ENCODE measurements at places on chromosomes 2 and 18. TPM values are rescaled to one million over a fixed set of nuclear protein-coding genes. Genes with fewer than 3 reads are reported as not detected.

The DAW1 gene
- total RNA-seq, result 0.16 TPM

The GAL3ST2 gene
- total RNA-seq, result not detected

The MRPS5 gene
- total RNA-seq, result 43.5 TPM

The RNU2-63P gene
- not detected for total RNA-seq

The TUBB8B gene
- total RNA-seq, result not detected

The UPP2 gene
- total RNA-seq, result 0.16 TPM

The REG3G gene
- total RNA-seq, result not detected

The VSNL1 gene
- total RNA-seq, result 1.7 TPM

The CD226 gene
- total RNA-seq, result 3.6 TPM

The SCYGR4 gene
- total RNA-seq, result not detected

The UGT1A10 gene
- not detected for total RNA-seq

The ACKR3 gene
- 40.4 TPM for total RNA-seq

The NDC80 gene
- total RNA-seq, result 33.0 TPM

The CHST9 gene
- 7.0 TPM for total RNA-seq

The RUFY4 gene
- not detected for total RNA-seq

The RAB27B gene
- total RNA-seq, result 19.8 TPM

The CFC1 gene
- total RNA-seq, result not detected

The LBX2 gene
- total RNA-seq, result 0.95 TPM

The MAP3K20 gene
- 140 TPM for total RNA-seq

The ALPP gene
- not detected for total RNA-seq

The RTP5 gene
- not detected for total RNA-seq

The GLI2 gene
- 11.3 TPM for total RNA-seq

The ATP8B1 gene
- 79.6 TPM for total RNA-seq

The CLEC4F gene
- not detected for total RNA-seq

The RASGRP3 gene
- 28.5 TPM for total RNA-seq

The TMEM198 gene
- 2.0 TPM for total RNA-seq

All from urinary bladder (tissue), 4 donors.